ENCODE measurements at places on chromosomes 7 and 10. TPM values are rescaled to one million over a fixed set of nuclear protein-coding genes. Genes with fewer than 3 reads are reported as not detected.

The UNCX gene
- not detected for total RNA-seq

The ANKRD22 gene
- 0.33 TPM for total RNA-seq

The A1CF gene
- total RNA-seq, result not detected

The ARMC3 gene
- not detected for total RNA-seq

The SLIT1 gene
- total RNA-seq, result 0.23 TPM

The STEAP1B gene
- total RNA-seq, result 2.5 TPM

The NUDT13 gene
- total RNA-seq, result 2.1 TPM

The ABCB4 gene
- 1.9 TPM for total RNA-seq

The PLCE1 gene
- total RNA-seq, result 2.5 TPM
